IMR-90 (cell line): ENCODE measurements at places on chromosomes 12 and 14. TPM values are rescaled to one million over a fixed set of nuclear protein-coding genes. Genes with fewer than 3 reads are reported as not detected.

The IL26 gene
- total RNA-seq: not detected in 2 replicates

The NGB gene
- not detected in 2 replicates for total RNA-seq

The DUSP16 gene
- total RNA-seq: 10.0 and 10.6 TPM in 2 replicates

The CIT gene
- total RNA-seq: 21.0 and 23.1 TPM in 2 replicates

The NTN4 gene
- total RNA-seq: 38.6 and 56.6 TPM in 2 replicates

The FAM222A gene
- under 0.01 TPM in 2 replicates for total RNA-seq

The PTPRB gene
- 5.3 and 6.5 TPM in 2 replicates for total RNA-seq

The SYT10 gene
- total RNA-seq: not detected in 2 replicates

The TMCC3 gene
- 0.28 and 0.36 TPM in 2 replicates for total RNA-seq

The OR4E2 gene
- total RNA-seq: not detected in 2 replicates

The BDKRB2 gene
- total RNA-seq: 60.5 and 73.1 TPM in 2 replicates

The HRK gene
- not detected in 2 replicates for total RNA-seq

The SUSD6 gene
- total RNA-seq: 2.3 and 2.5 TPM in 2 replicates

The TSPAN19 gene
- total RNA-seq: not detected in 2 replicates

The TMX1 gene
- 24.7 and 47.8 TPM in 2 replicates for total RNA-seq

The KRT82 gene
- not detected in 2 replicates for total RNA-seq

The CMKLR1 gene
- not detected in 2 replicates for total RNA-seq

The RFX4 gene
- total RNA-seq: not detected in 2 replicates

The PDZRN4 gene
- not detected in 2 replicates for total RNA-seq

The REC8 gene
- total RNA-seq: 0.36 and 0.56 TPM in 2 replicates

The NKX2-8 gene
- not detected in 2 replicates for total RNA-seq

The PLD4 gene
- total RNA-seq: not detected in 2 replicates

The RFLNA gene
- not detected in 2 replicates for total RNA-seq

The RAD9B gene
- total RNA-seq: 0.18 and 0.56 TPM in 2 replicates

The MIP gene
- not detected in 2 replicates for total RNA-seq

The SPX gene
- total RNA-seq: under 0.01 and 0.28 TPM in 2 replicates

The ARG2 gene
- 2.2 and 2.5 TPM in 2 replicates for total RNA-seq

The TTC6 gene
- under 0.01 TPM in 2 replicates for total RNA-seq

The SH2B3 gene
- 9.2 and 9.3 TPM in 2 replicates for total RNA-seq

The PTPRO gene
- under 0.01 and 0.18 TPM in 2 replicates for total RNA-seq

The CMA1 gene
- not detected in 2 replicates for total RNA-seq

The SLCO1B1 gene
- total RNA-seq: not detected in 2 replicates

The DYNLL1 gene
- total RNA-seq: 696 and 709 TPM in 2 replicates

The LRRC9 gene
- not detected in 2 replicates for total RNA-seq

The AICDA gene
- total RNA-seq: not detected in 2 replicates

The CLEC12A gene
- not detected in 2 replicates for total RNA-seq

The CHMP4A gene
- 22.0 and 31.7 TPM in 2 replicates for total RNA-seq

The TDRD9 gene
- total RNA-seq: under 0.01 and 0.18 TPM in 2 replicates

The MIA2 gene
- total RNA-seq: 3.9 and 7.8 TPM in 2 replicates

The KLHDC1 gene
- total RNA-seq: 0.90 and 1.9 TPM in 2 replicates

The KRT7 gene
- 0.54 and 1.4 TPM in 2 replicates for total RNA-seq

The SEL1L gene
- 62.4 and 78.9 TPM in 2 replicates for total RNA-seq

The ANKRD9 gene
- total RNA-seq: 3.9 and 5.3 TPM in 2 replicates

The ANKRD33 gene
- under 0.01 TPM in 1 of 2 replicates, not detected in the other for total RNA-seq

The PARP11 gene
- 1.7 and 1.8 TPM in 2 replicates for total RNA-seq

The RIC8B gene
- total RNA-seq: 16.7 and 19.5 TPM in 2 replicates

The NXPH4 gene
- 0.36 and 0.56 TPM in 2 replicates for total RNA-seq

The ASCL1 gene
- total RNA-seq: not detected in 2 replicates

The DTD2 gene
- total RNA-seq: 24.9 and 46.1 TPM in 2 replicates

The ESR2 gene
- total RNA-seq: under 0.01 TPM in 2 replicates
